ENCODE measurements at places on chromosomes 2 and 18.

- DNase-seq, result peak; percentile 22
Observed at GRCh38 chr18:74457043-74457724, at the start of gene DIPK1C. Gene DIPK1C, minus strand, starts transcription at chr18:74457308. Its CDS starts 49 bp downstream, at chr18:74457259.

- DNase-seq, result no peak
Observed at GRCh38 chr18:3329872-3330271, 67.9 kb downstream of the MYL12B start.

DNA sequence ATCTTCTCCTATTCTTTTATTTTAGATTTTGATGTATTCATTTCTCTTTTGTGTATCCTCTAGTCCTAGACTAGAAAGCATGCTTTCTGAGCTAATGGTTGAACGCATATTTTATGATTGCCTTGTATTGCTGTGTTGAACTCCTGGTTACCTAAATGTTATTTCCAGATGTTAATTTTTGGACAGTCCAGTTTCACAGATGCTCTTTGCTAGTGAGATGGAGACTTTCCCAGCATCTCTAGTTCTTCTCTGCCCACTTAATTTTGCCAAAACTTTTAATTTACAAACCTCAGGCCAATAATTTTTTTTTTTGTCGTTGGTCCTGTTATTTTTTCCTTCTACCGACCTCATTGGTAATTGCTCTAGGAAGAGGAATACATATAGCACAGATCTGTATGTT, 153.2 kb downstream of the HAUS1 start:
- DNase-seq, result no peak

DNA sequence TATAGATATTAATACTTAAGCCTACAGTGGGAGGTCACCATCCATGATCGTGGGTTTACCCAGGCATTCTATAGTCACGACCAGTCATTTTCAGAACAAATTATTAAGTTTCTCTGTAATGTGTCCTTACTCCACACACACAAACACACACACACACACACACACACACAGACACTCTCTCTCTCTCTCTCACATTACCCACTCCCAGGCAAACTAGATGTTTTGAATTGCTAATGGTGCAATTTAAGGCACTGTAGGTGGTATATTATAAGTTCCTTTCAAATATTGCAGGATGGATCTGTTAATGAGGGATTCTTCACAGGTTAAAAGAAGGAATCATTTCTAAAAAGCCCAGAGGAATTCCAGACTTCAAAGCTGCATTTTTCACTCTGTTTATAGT, 657.8 kb downstream of the MBD2 start:
- DNase-seq, result no peak

DNA sequence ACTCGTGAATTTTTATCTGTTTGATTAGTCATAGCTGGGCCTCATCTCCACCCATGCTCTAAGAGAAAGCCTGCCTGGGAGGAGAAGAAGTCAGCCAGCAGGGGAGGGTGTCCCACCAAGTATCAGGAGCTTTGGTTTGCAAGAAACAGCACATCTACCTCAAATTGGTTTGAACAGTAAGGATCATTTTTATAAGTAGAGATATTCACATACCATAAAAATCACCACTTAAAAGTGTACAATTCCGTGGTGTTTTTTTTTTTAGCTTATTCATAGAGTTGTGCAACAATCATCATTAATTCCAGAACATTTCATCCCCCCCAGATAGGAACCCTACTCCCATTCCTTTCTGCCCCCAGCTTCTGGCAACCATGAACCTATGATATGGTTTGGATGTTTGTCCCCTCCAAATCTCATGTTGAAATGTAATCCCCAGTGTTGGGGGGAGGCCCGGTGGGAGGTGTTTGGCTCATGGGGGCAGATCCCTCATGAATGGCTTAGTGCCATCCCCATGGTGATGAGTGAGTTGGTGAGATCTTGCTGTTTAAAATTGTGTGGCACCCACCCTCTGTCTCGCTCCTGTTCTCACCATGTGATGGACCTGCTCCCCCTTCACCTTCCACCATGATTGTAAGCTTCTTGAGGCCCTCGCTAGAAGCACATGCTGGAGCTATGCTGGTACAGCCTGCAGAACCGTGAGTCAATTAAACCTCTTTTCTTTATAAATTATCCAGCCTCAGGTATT, 36.2 kb upstream of the HS6ST1 start:
- no peak for DNase-seq
